ENCODE measurements at places on chromosomes 1 and 21. TPM values are rescaled to one million over a fixed set of nuclear protein-coding genes. Genes with fewer than 3 reads are reported as not detected.

DNA sequence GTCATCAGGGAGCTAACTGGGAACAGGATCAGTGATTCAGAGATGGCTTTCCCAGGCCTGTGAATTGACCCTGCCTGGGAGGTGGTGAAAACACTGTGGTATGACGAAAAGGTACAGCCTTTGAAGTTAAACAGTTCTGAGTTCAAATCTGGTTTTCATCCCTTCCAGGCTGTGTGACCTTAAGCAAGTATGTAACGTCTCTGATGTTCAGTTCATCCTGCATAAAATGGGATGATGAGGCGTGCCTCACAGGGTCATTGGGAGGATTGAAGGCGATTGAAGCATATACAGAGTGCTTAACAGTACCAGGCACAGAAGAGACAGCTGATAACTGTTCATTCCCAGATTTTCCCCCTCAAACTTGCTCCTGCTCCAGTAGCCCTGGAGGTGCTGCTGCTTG is 11.0 kb downstream of the KCNC4 start:
- H3K27ac ChIP-seq = no peak overlapping the region
- no peaks in the 10 kb centered on the region for H3K27me3 ChIP-seq
- H3K4me3 ChIP-seq = no peak overlapping the region
- no peaks in the 10 kb centered on the region for H3K36me3 ChIP-seq
- no peaks in the 10 kb centered on the region for H3K4me1 ChIP-seq
- DNase-seq = no peak

Gene CD247
- polyA plus RNA-seq = 1.9 TPM

Gene FAM43B
- 0.88 TPM for polyA plus RNA-seq

GRCh38 chr1:182389619-182390047 is 2.0 kb downstream of the GLUL start:
- no peak for DNase-seq
- peaks cover 7% of the 10 kb centered on the region for H3K4me1 ChIP-seq
- peak overlapping the region; percentile 95 for H3K4me3 ChIP-seq
- H3K27ac ChIP-seq = no peak overlapping the region
- H3K27me3 ChIP-seq = no peaks in the 10 kb centered on the region
- peaks cover 40% of the 10 kb centered on the region for H3K36me3 ChIP-seq

GRCh38 chr1:104073463-104073902 is 323.8 kb downstream of the AMY1C start:
- no peak for DNase-seq
- no peaks in the 10 kb centered on the region for H3K27me3 ChIP-seq
- H3K27ac ChIP-seq = no peak overlapping the region
- H3K4me1 ChIP-seq = no peaks in the 10 kb centered on the region

DNA sequence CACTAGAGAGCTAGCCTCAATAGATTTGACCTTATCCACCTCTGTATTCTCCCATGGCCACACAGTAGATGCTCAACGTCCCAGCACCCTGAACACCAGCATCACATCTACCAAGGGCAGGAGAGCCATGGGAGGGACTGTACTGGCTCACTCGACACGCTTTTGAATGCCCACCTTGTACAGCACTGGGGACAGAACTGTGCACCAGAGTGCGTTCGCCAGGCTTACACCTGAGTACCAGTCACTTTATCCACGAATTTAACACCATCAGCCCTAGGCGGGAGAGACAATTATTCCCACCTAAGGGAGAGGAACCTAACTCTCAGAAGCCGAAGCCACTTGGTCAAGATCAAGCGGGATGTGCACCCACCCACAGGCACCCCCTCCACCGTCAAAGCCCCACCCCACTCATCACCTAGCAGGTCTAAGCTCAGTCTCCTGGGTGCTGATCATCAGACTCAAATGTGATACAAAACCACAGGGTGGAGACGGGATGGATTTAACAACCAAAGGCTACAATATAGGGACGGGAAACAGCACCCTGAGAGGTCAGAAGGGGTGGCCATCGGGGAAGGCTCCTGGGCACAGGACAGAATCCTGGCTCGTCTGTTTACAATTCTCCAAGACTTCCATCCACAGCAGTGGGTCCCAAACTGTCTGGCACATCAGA is 110.5 kb downstream of the GLIS1 start:
- no peak overlapping the region for H3K27ac ChIP-seq
- no peaks in the 10 kb centered on the region for H3K27me3 ChIP-seq
- peak; percentile 28 for DNase-seq
- no peaks in the 10 kb centered on the region for H3K4me1 ChIP-seq
- H3K36me3 ChIP-seq = no peaks in the 10 kb centered on the region

GRCh38 chr1:178645808-178646200 is 79.2 kb upstream of the RALGPS2 start:
- H3K4me1 ChIP-seq = peaks cover 8% of the 10 kb centered on the region
- no peaks in the 10 kb centered on the region for H3K27me3 ChIP-seq
- no peaks in the 10 kb centered on the region for H3K36me3 ChIP-seq
- no peak for DNase-seq
- no peak overlapping the region for H3K4me3 ChIP-seq

GRCh38 chr1:204511366-204511765 is 4.8 kb upstream of the MDM4 start:
- H3K4me1 ChIP-seq = no peaks in the 10 kb centered on the region
- H3K27me3 ChIP-seq = no peaks in the 10 kb centered on the region
- H3K4me3 ChIP-seq = no peak overlapping the region
- no peaks in the 10 kb centered on the region for H3K36me3 ChIP-seq
- H3K27ac ChIP-seq = no peak overlapping the region

DNA sequence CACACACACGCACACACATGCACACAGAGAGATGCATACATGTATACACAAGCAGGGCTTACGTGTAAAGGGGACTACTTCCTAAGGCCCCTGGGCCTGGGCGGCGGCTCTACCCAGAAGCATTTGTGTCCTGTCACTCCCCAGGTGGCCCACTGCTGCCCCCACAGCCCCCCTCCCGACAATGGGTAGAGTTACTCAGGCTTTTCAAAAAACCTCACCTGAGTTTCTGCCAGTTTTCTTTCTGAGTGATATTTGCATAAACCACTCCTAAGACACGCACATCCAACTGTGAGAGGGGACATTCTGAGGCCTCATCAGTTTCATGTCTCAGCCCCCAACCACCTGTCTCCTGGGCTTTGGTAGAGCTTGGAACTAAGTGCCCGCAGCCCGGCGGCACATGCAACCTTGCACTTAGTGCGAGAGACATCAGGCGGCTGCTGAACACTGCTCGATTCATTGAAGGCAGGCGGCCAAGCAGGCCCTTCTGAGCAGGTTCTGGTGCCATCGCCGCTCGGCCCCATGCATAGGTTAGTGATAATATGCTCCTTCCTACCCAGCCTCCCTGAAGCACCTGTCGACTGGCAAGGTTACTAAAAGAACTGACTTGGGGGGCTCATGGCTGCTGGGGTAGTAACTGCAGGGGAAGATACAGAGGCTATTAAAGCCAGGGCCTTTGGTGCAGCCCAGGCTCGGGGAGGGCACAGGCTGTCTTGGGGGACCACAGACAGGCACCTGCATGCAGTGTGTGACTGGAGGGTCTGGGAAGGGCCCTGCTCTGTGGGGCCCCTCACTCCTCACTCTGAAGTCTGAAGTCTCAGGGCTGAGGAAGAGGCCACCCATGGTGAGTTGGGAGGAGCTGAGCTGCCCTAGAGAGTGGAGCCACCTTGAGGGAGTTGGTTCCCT is 364.2 kb upstream of the VAMP3 start:
- no peaks in the 10 kb centered on the region for H3K36me3 ChIP-seq
- DNase-seq = no peak
- H3K4me3 ChIP-seq = no peak overlapping the region
- H3K27me3 ChIP-seq = no peaks in the 10 kb centered on the region

DNA sequence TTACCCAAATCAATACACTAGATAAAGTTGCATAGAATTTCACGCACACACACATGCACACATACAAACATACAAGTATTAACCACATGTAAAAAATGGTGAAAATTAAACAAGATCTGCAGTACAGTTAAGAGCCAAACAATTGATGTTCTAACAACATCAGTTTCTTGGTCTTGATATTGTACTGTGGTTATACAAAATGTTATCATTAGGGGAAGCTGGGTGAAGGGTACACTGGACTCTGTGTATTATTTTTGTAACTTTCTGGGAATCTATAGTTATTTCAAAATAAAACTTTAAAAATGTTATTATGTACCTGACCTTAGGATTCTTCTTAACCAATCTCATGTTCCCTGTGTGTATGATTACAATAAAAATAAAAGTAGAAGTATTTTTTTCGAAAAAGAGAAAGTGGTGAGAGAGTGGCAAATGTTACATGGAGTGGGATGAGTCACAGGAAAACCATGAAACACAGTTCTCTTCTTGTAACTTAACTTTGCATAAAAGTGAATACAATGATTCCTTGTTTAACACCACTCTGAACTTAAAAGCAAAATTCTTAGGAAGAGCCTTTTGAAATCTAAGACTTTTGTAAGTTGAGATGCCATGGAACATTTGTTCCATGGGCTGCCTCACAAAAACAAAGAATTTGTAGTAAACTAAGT is 101.6 kb upstream of the RUNX1 start:
- no peak for DNase-seq
- no peaks in the 10 kb centered on the region for H3K4me1 ChIP-seq
- no peak overlapping the region for H3K4me3 ChIP-seq

Gene PAPPA2
- polyA plus RNA-seq = 0.06 TPM

GRCh38 chr1:245953876-245954660 is 553.0 kb downstream of the SMYD3 start:
- DNase-seq = no peak
- no peaks in the 10 kb centered on the region for H3K4me1 ChIP-seq
- no peaks in the 10 kb centered on the region for H3K36me3 ChIP-seq
- H3K27ac ChIP-seq = no peak overlapping the region

DNA sequence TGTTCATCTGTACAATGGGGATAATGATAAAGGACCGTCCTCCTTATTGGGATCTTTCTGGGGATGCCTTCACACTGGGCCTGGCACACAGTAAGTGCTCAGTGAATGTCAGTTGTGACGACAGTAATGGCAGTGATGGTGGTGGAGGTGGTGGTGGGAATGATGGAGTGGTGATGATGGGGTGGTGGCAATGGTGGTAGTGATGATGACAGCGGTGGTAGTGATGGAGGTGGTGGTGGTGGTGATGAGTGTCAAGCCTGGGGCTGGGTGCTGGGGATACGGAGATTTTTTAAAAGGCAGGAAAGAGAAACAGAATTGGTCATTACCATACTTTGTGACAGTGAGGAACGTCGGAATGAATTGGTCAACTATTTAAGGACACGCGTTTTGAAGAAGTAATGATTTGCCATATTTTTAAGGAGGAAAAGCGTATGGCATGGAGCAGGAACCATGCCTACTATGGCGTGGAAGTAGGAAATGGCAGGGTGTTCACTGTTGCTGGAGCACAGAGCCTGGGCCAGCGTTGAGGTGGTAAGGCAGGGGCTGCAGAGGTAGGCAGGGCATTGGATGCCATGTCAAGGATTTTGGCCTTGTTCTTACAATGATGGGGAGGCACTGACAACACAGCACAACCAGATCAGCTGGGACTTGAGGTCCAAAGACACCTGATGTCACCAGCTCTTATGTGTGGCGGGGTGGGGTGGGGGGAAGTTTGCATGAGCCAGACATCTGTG is 128.7 kb downstream of the ACTL8 start:
- H3K4me1 ChIP-seq = peaks cover 2% of the 10 kb centered on the region
- H3K36me3 ChIP-seq = no peaks in the 10 kb centered on the region
- H3K4me3 ChIP-seq = no peak overlapping the region
- no peaks in the 10 kb centered on the region for H3K27me3 ChIP-seq
- no peak for DNase-seq
- no peak overlapping the region for H3K27ac ChIP-seq

DNA sequence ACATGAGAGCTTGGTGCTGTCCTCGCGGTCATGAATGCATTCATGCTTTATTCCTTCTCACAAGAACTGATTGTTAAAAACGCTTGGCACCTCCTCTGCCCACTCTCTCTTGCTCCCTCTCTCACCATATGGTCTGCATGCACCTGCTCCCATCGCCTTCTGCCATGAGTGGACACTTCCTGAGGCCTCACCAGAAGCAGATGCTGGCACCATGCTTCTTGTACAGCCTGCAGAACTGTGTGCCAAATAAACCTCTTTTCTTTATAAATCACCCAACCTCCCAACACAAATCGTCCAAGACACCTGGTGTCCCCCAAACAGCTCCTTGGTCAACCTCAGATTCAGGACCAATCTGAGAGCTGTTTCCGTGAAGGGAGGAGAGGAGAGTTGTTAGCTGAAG is 43.3 kb upstream of the PCBP3 start:
- H3K36me3 ChIP-seq = no peaks in the 10 kb centered on the region
- no peak overlapping the region for H3K4me3 ChIP-seq
- no peak overlapping the region for H3K27ac ChIP-seq

Gene ZBTB7B
- polyA plus RNA-seq = 38.3 TPM

DNA sequence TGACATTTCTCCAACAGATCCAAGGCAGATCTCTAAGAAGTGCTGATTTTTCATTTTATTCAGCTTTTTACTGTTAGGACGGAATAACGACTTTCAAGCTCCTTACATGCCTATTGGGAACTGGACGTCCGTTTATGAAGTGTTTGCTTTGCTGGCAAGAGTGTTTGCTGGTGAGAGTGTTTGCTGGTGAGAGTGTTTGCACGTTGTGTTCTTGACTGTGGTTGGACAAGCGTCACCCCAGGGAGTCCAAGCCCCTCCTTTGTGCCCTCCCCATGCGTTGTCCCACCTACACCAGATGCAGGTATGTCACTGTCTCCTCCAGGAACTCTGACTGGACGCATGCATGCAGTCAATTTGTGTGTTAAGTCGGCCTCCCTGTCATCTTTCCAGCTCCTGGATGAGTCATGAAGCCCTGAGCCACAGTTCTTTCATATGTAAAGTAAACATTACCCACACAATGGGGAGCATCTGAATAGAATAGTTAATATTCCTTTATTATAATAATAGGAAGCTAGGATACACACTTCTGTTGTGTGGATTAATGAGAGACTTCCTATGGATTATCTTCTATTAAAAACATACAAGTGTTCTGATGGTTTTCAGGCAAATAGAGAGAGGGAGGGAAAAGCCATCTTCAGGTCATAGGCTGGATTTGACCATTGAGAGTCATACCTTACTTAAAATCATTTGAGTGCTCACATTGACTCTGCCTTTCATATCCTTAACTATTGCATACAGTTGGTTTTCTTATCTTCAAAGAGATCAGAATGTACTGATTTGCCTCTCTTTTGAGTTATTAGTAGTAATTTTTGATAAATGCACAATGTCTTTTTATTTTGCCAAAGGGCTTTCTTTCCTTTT is 119.2 kb downstream of the GALNT2 start:
- H3K36me3 ChIP-seq = no peaks in the 10 kb centered on the region
- H3K4me1 ChIP-seq = peaks cover 10% of the 10 kb centered on the region
- no peaks in the 10 kb centered on the region for H3K27me3 ChIP-seq
- H3K27ac ChIP-seq = no peak overlapping the region
- no peak for DNase-seq

Gene CAPZA1
- 48.9 TPM for polyA plus RNA-seq

- DNase-seq = peak; percentile 15
- no peaks in the 10 kb centered on the region for H3K27me3 ChIP-seq
Measured at GRCh38 chr1:147389532-147390184, 147.2 kb downstream of the CHD1L start.

DNA sequence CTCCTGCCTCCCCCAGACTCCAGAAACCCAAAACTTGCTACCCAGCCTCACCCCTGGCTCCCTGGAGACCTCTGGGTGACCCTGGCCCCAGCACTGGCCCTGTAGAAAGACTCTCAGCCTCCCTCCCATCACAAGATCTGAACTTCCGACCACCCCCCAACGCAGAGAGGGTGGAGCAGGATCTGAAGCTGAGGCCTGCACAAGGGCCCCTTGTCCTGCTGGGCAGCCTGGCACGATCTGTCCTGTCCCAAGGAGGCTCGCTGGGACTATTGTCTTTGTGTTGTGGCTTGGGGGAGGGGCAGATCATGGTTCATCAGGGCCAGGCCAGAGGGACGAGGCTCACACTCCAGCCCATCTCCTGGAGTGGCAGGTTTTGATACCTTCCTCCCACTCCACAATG is 20.0 kb downstream of the PHLDA3 start:
- H3K4me3 ChIP-seq = no peak overlapping the region
- H3K27ac ChIP-seq = no peak overlapping the region
- peaks cover 4% of the 10 kb centered on the region for H3K4me1 ChIP-seq
- no peaks in the 10 kb centered on the region for H3K36me3 ChIP-seq
- H3K27me3 ChIP-seq = no peaks in the 10 kb centered on the region
- no peak for DNase-seq
